ENCODE measurements at places on chromosomes 1 and 21.

- DNase-seq, result no peak
Measured at GRCh38 chr1:111696330-111696729, 42.9 kb downstream of the INKA2 start.

- no peak for DNase-seq
Measured at GRCh38 chr1:228846952-228847351, 111.7 kb downstream of the RHOU start.

- no peak for DNase-seq
Measured at GRCh38 chr1:2468540-2468939, 7.5 kb upstream of the PLCH2 start.

- DNase-seq, result no peak
Measured at GRCh38 chr1:200178340-200178739, 150.8 kb downstream of the NR5A2 start.

DNA sequence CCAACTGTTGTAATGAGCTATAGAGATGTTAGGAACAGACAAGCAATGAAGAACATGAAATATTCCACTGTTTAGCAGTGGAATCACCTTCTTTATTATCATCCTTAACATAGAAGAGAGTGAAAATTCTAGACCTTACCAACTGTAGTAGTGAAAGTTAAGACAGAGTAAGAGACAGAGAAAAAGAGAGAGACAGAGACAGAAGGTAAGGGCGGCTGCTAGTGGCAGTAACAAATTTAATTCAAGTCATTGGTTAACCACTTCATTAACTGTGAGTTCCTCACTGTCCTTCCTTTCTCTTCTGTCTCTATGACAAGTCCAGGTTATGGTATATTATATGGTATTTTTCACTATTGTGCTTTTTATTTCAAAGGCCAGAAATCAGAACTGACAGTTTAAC is 355.7 kb upstream of the ESRRG start:
- no peak for DNase-seq

DNA sequence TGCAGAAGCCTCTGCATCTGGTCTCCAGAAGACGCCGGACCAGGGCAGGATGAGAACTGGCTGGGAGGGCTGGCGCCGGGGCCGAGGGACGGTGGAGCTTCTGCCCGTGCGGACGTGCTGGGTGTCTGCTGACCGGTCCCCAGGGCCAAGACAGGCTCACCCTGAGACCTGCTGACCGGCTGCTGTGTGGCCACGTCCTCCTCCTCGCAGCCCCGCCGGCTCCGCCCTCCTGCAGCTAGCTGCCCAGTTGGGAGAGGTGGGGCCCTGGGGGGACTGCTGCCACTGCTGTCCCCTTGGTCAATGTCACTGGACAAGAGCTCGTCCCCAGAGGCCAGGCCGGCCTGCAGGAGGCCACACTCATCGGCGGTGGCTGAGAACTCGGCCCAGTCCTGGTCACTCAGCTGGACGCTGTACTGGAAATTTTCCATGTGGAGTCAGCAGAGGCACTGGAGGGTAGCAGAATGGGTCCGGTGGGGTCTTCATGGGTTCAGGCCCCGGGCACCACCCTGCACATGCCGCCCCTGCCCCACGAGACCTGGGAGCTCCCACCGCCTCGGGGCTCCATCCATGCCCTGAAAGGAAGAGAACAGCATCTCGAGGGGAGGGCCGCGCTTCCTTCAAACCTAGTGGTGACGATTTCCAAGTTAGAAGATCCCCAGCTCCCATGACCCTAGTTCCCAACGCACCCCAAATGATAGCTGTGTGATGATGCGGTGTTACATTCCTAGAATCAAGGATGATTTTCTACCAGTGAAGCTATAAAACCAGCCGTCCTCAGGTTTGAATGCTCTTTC is 1.1 kb downstream of the PERM1 start:
- DNase-seq, result no peak

- DNase-seq, result no peak
Measured at GRCh38 chr1:200184196-200184595, 156.7 kb downstream of the NR5A2 start.

DNA sequence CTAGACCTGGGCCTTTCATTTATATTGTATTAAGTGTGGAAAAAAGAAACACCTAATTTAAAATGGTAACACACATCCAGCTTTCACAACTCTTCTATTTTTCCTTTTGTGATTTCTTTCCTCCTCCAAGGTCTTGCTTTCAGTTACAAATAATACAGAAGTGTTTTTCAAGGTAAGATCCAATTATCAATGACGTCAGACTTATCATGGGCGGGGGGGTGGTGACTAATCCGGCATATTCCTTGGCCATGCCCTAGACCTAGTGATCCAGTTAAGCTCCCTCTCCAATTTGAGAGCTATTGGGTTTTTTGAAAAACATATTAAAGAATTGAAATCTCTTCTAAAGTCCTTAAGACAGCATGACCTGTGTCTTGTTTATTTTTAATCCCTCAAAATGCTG is 669.9 kb upstream of the NR5A2 start:
- no peak for DNase-seq
